ENCODE measurements at places on chromosomes 6 and 20.

DNA sequence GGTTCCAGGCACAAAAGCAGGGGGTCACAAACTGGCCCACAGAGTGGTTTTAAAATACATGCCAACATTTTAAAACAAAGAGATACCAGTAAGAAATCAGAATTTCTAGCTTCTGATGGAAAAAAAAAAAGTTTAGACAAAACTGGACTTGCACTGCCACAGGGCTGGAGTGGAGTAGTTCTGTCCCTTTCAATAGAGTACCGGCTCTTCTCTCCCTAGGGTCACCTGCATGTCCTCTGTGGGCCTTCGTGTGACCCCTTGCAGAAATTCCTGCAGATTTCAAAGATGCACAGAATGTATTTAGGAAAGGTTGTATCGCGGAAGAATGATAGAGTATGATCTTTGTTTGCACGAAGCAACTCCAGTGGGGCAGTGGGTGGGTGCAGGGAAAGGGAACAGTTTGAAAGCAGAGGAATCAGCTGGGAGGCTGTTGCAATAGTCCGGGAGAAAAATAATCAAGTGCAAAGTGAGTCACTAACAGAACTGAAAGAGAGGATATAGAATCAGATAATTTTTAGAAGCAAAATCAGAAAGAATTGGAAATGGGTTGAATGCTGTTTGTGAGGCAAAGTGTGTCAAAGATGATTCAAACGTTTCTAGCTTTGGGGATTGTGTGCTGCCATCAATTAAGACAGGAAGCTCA lies 97.3 kb upstream of the STXBP5 start:
- no peak for DNase-seq

- peak; percentile 63 for DNase-seq
Observed at GRCh38 chr6:45922728-45923351, 92.8 kb downstream of the CLIC5 start.

DNA sequence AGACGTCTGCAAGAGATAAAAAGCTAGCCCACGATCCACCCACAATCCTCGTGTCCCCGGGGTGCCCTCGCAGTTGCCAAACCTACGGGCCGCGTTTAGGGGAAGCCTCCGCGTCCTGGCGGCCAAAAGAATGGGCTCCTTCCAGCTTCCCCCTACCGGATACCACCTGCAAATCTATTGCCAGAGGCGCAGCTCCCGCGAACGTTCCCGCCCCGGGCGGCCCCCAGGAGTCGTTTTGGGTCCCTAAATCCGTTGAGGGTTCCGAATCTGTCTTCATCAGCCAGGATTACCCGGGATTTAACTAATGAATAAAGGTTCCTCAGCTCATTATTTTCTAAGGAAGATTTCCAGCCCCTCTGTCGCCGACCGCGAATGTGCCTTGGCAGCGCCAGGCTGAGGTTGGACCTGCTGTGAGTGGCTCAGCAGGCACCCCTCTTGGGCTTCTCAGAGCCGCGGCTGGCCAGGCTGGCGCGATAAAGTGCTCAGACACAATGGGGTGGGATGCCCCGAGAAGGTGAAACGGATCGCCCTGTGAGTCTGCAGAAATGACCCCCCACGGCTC lies 2.8 kb upstream of the VSX1 start:
- no peak for DNase-seq

GRCh38 chr20:33687993-33688937 lies 2.1 kb upstream of the E2F1 start:
- DNase-seq, result no peak

GRCh38 chr20:45826381-45827019 lies 612 bp downstream of the TNNC2 start:
- DNase-seq, result no peak

GRCh38 chr6:130381459-130382380 lies 15.9 kb downstream of the TMEM200A start:
- no peak for DNase-seq

- peak; percentile 32 for DNase-seq
Observed at GRCh38 chr20:9460518-9460917, 53.9 kb upstream of the LAMP5 start.

- no peak for DNase-seq
Observed at GRCh38 chr20:17169585-17170136, 57.2 kb upstream of the PCSK2 start.

- no peak for DNase-seq
Observed at GRCh38 chr6:117008618-117009017, 131.6 kb downstream of the RFX6 start.

- DNase-seq, result peak; percentile 24
Observed at GRCh38 chr6:43856005-43856765, 86.2 kb downstream of the VEGFA start.

- DNase-seq, result no peak
Observed at GRCh38 chr20:44081476-44081875, 105.5 kb downstream of the JPH2 start.

DNA sequence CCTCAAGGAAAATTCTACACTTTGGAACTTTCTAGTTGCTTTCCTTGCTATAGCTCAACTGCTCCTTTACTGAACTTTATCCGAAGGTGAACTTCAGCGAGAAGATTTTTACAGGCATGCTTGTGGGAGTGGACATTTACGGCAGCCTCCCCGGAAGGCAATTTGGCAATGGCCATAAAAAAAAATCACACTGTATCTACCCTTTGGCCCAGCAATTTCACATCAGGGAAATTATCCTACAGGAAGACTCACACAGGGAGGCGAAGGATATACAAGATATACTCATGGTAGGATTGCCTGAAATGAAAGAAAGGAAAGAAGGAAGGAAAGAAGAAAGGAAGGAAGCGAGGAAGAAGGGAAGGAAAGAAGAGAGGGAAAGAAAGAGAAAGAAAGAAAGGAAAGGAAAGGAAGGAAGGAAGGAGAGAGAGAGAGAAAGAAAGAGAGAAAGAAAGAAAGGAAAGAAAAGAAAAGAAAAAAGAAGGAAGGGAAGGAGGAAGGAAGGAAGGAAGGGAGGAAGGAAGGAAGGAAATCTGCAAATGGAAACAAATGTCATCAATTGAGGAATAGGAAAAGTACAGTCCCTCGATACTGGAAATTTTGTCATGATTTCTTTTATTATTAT lies 25.7 kb downstream of the OVOL2 start:
- no peak for DNase-seq

DNA sequence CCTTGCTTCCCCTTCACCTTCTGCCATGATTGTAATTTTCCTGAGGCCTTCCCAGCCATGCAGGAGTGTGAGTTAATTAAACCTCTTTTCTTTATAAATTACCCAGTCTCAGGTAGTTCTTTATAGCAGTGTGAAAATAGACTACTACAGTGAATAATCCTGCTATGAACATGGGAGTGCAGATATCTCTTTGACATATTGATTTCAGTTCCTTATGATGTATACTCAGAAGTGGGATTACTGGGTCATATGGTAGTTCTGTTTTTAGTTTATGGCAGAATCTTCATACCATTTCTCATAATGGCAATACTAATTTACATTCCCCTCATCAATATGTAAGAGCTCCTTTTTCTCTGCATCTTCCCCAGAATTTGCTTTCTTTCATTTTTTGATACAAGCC lies 26.0 kb downstream of the PACRG start:
- no peak for DNase-seq

DNA sequence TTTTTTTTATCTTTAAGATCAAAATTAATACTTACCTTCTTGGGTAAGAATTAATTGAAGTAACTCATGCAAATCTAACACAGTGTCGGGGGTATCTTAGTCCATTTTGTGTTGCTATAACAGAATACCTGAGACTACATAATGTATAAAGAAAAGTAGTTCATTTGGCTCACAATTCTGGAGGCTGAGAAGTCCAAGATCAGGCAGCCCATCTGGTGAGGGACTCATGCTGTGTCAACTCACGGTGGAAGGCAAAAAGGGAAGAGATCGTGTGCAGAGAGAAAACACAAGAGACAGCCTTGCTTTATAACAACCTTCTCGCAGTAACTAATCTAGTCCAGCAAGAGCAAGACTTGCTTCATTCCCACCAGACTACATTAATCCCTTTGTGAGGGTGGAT lies 92.9 kb upstream of the VSTM2L start:
- DNase-seq, result no peak

All from astrocyte of the cerebellum (primary cell).